Fibroblast of skin of scalp (primary cell): ENCODE measurements at places on chromosomes 2 and 18.

GRCh38 chr2:21268197-21268877 is 144.6 kb downstream of the TDRD15 start:
- DNase-seq, result no peak

- DNase-seq, result no peak
Measured at GRCh38 chr2:239261356-239261755, 139.5 kb downstream of the HDAC4 start.

- no peak for DNase-seq
Measured at GRCh38 chr18:55857409-55857808, 269.4 kb upstream of the TCF4 start.

- no peak for DNase-seq
Measured at GRCh38 chr2:182826064-182826463, 40.4 kb downstream of the FRZB start.
